ENCODE measurements at places on chromosomes 5 and 9.

- DNase-seq, result no peak
Measured at GRCh38 chr5:143200781-143201398, 202.6 kb downstream of the NR3C1 start.

DNA sequence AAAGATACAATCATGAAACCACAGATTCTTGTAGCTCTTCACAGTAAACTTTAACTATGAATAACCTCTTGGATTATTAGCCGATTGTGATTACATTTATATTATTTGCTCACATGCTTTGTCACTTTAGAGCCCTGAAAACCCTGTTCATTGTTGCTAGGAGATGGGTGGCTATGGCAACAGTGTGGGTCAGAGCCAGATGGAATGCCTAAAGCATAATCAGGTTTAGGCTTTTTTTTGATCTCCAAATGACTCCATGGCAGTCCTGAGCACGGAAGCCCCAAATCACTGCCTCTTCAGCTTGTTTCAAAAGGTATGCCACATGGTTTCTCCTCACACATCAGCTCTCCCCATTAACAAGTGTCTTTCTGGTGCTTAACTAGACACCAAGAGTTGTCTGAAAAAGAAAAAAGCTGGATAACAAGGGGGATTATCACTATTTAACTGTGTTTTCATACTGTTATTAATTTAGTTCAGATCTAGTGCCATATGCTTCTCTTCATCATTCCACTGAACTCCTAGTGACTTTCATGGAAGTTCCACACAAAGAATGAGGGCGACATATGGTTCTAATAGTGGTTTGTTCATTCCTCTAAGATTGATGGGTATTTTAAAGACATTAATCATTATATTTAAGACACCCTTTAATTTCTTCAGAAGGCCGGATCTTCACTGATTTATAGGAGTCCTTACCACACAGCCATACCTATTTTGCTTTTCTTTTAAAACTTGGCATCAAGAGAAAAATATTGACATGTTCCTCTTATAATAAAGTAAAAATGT is 88.8 kb upstream of the PAM start:
- DNase-seq, result no peak

- DNase-seq, result no peak
Measured at GRCh38 chr5:72325566-72326305, 5.6 kb downstream of the PTCD2 start.

- no peak for DNase-seq
Measured at GRCh38 chr5:91052977-91053740, 330.0 kb downstream of the ARRDC3 start.

GRCh38 chr9:120970244-120970643 is 43.6 kb upstream of the TRAF1 start:
- DNase-seq, result no peak

- DNase-seq, result no peak
Measured at GRCh38 chr5:134037160-134037559, 32.4 kb upstream of the VDAC1 start.

- no peak for DNase-seq
Measured at GRCh38 chr5:146334074-146334533, 4.5 kb upstream of the POU4F3 start.

DNA sequence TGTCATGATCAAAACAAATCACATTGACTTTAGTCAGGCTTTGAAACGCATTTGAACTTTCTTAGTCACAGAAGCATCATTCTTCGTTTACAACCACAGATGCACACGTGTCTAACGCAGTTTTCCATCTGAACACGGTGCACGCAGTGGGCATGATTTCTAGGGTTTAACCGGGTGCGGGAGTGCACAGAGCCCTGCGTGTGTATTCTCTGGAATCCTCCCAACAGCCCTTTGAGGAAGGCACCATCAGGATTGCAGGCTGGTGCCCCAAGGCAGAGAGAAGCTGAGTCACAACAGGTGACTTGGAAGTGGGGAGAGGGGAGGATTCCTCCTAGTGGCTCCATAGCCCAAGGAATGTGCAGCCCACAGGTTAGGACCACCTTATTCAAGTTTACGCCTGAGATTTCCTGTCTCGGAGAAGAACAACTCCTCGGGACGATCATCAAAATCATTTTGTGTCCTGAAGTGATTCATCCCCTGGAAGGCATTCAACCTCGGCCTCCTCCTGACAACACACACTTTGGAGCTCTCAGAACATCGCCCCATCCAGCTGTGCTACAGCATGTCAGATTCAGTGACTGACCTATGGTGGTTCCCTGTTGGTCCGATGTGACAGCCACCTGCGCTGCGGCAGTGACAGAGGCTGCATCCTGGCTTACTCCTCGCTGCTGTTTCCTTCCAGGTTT is 13.1 kb downstream of the ROPN1L start:
- no peak for DNase-seq

DNA sequence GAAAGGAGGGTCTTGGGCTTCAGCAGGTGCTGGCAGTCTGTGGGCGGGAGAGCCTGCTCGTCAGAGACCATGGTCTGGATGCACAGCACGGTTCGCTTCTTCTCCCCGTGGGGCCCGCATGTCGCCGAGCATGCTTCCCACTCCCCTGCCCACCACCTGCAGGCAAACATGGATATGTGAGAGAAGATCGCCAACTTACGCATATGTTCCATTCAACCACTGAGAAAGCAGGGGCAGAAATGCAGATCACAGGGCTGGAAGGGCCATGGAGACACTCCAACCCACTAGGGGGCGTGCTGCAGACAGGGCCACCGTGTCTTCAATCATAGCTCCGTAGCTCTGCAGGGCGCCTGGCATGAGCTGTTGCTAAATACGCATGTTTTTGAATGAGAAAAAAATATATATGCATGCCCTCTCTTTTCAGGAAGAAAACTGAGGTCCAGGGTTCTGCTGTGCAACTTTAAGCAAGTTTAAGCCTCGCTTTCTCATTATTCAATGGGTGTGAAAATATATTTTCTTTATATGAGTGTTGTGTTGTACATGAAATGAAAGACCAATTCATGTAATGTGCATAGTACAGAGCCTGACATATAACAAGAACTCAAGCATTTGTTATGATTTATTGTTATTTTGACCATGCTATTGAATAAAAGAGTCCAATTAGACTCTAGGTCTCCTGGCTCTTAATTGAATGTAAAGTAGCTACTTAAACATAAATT is 148.0 kb downstream of the TARS1 start:
- no peak for DNase-seq

DNA sequence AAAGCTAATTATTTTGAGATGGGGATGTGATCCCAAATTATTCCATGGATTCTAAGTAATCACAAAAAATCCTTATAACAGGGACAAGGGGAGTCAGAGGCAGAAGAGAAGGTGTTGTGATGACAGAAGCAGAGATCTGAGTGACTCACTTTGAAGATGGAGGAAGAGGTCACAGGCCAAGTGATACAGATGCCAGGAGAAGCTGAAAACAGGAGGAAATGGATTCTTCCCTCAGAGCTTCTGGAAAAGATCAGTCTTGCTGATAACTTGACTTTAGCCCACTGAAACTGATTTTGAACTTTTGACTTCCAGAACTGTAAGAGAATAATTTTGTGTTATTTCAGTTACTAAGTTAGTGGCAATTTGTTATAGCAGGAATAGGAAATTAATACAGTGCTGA is 105.3 kb downstream of the GCNT1 start:
- no peak for DNase-seq

- no peak for DNase-seq
Measured at GRCh38 chr5:168770036-168770498, 190.9 kb upstream of the PANK3 start.

Data from effector memory CD4-positive, alpha-beta T cell (primary cell).